ENCODE measurements at places on chromosomes 2 and 18.

- no peak for DNase-seq
Observed at GRCh38 chr18:55124078-55124763, 165.0 kb upstream of the CCDC68 start.

GRCh38 chr2:100610381-100610831 is 47.6 kb downstream of the PDCL3 start:
- DNase-seq = peak; percentile 80

DNA sequence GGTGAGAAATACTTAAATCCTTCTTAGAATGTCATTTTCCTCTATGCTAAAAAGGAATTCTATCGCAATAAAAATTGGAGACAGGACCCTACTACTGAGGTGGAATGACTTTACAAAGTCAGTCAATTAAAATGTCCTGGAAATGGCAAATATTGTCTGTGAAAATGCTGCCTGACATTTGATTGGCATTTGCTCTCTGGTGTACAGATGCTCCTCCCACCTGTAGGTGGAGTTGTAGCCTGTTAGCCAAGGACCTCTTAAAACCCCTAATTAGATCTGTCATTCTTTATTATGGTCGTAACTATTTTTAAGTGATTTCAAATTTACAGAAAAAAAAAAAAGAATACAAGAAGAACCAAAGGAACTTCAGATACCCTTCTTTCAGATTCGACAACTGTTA is 393.1 kb upstream of the KLHL29 start:
- no peak for DNase-seq

DNA sequence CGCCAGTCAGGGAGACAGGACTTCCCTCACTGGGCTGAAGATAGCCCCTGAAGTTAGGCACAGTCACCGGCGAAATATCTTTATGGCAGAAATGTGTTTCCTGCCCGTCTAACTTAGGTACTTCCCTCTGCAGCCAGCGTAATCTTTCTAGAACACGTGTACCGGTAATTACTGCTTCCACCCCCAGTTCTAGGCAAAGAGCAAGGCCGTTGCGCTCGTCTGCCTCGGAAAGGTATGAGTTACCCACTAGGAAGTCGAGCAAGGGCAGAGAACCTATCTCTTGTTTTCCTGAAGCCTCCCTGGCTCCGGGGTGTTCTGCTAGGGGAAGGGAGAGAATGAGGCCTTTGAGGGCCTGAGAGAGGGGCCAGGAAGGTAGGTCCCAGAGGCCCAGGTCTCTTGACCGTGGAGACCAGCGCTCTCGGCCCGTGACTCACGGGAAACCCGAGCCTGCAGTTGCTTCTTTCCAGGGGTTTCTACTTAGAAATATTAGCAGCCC is 70.0 kb downstream of the TWSG1 start:
- DNase-seq = peak; percentile 40

- no peak for DNase-seq
Observed at GRCh38 chr18:46252759-46253158, 148.6 kb downstream of the HAUS1 start.

- no peak for DNase-seq
Observed at GRCh38 chr2:63486861-63487290, 101.4 kb downstream of the WDPCP start.

GRCh38 chr2:9954136-9954535 is 2.6 kb downstream of the GRHL1 start:
- no peak for DNase-seq

- peak; percentile 48 for DNase-seq
Observed at GRCh38 chr2:24972315-24972961, 683 bp upstream of the DNAJC27 start.

GRCh38 chr2:145587922-145588321 is 1068.0 kb upstream of the ZEB2 start:
- DNase-seq = no peak

- DNase-seq = no peak
Observed at GRCh38 chr2:176156301-176156806, 753 bp upstream of the HOXD3 start.

GRCh38 chr2:145741181-145741580 is 1221.3 kb upstream of the ZEB2 start:
- DNase-seq = no peak

- DNase-seq = no peak
Observed at GRCh38 chr2:207771421-207771820, 1.7 kb upstream of the FZD5 start.

DNA sequence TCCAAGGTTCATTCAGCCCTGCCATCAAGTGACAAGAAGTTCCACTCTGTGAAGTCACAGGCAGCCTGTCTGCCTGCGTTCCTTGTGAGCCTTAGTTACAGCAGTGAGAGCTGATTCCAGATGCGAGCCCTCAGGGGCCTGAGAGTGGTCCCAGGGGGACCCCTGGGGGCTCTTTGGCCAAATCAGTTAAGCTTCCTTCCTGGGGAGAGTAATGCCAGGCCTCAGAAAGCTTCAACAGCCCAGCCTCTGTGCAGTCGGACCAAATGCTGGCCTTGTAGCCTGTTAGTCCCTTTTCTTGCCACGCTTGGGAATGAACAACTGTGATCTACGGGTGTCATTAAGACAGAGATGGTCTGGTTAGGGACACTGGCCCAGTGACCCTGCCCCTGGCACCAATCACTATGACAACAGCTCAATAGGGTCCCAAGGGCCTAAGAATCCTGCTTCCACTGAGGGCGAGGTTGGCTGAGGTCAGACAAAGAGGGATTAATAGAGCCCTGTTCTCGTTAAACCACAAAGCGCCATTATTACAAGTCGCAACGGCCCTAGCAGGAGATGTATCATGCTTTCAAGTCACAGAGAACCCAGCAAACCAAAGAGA is 50.9 kb downstream of the HS1BP3 start:
- no peak for DNase-seq

DNA sequence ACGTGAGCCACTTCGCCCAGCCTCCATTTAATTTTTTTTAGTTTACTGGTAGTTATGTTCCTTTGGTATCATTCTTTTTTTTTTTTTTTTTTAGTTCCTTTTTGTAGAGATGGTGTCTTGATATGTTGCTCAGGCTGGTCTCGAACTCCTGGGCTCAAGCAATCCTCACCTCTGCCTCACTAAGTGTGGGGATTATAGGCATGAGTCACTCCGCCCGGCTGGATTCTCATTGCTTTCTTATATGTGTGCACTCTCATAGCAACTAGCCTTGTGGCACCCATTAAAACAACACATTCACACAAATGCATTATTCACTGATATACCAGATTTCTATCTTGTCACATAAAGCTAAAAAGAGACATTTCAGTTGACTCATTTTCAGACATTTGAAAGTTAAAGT is 4.2 kb downstream of the TTC27 start:
- peak; percentile 46 for DNase-seq

- DNase-seq = peak; percentile 69
Observed at GRCh38 chr2:237154082-237154638, 68.5 kb downstream of the COPS8 start.

- no peak for DNase-seq
Observed at GRCh38 chr2:180999274-180999964, 19.0 kb downstream of the UBE2E3 start.

GRCh38 chr2:220779931-220780330 is 792.2 kb downstream of the EPHA4 start:
- DNase-seq = no peak

GRCh38 chr2:100984892-100985307 is 17.2 kb upstream of the RPL31 start:
- DNase-seq = peak; percentile 82
